ENCODE measurements at places on chromosomes 6 and 20.

- no peak for DNase-seq
These were observed 119.7 kb downstream of the PREX1 start for GRCh38 chr20:48708116-48708515.

GRCh38 chr6:53543359-53544216, 1.3 kb downstream of the GCLC start:
- no peak for DNase-seq

DNA sequence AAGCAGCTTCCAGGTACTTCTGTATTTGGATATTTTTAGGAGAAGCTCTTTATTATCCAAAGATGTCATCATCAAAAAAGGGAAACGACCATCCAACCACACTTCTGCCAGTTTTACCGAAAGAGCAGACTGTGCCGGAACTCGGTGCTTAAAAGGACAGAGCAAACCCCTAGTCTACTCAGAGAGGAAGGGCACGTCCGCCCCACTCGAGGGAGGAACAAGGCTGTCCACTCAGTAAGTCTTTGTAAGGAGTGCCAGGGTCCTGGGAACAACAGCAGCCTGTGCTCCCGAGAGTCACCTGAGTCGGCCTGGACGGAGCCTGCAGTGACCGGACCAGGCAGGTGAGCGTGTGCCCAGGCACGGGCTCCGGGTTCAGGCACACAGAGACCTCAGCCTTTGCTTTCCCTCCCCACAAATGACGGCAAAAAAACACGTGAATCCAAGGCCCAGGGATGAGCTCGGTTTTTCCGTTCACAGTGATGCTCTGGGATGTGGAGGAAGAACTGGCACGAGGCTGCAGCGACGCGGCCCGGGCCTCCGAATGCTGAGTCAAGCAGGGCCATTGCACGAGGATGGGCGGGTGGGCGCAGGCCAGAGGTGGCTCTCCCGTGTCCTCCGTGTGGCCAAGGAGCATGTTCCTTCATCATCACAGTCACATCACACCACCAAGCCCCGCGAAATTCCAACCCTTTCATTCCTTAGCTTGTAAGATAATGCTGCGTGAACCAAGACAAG, 17.4 kb upstream of the SLCO4A1 start:
- DNase-seq = no peak

- peak; percentile 30 for DNase-seq
These were observed 296.8 kb downstream of the UTRN start for GRCh38 chr6:144581812-144582537.

GRCh38 chr20:12729326-12729725, 279.4 kb upstream of the SPTLC3 start:
- no peak for DNase-seq
